Parietal lobe (tissue), 2 donors: ENCODE measurements at places on chromosomes 3 and 15. TPM values are rescaled to one million over a fixed set of nuclear protein-coding genes. Genes with fewer than 3 reads are reported as not detected.

KBTBD12 gene
- total RNA-seq: 3.8 TPM

ROPN1B gene
- 0.94 TPM for total RNA-seq

CP gene
- 0.94 TPM for total RNA-seq

STRIT1 gene
- total RNA-seq: not detected

DUOXA2 gene
- not detected for total RNA-seq

GOLGA6L4 gene
- total RNA-seq: 9.4 TPM

CFAP92 gene
- 1.6 TPM for total RNA-seq

FHIT gene
- total RNA-seq: 4.7 TPM
